ENCODE measurements at places on chromosomes 12 and 14.

- no peak for DNase-seq
Measured at GRCh38 chr14:94355191-94355794, 32.2 kb upstream of the SERPINA6 start.

DNA sequence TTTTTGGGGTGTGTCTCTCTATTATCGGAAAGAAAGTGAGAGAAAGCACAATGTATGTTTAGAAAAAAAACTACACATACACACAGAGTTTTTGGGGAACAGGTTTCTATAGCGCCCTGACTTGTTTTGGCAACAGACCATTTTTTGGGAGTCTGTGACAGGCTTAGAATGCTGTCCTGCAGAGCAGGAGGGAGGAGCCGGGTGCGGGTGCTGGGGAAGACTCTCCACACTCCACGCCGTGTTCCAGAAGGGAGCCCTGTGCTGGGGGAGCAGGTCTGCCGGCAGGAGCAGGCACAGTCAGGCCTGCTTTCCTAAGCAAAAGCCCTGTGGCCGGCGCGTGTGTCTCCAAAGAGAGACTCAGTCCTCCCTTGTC lies 26.5 kb downstream of the CD9 start:
- no peak for DNase-seq

DNA sequence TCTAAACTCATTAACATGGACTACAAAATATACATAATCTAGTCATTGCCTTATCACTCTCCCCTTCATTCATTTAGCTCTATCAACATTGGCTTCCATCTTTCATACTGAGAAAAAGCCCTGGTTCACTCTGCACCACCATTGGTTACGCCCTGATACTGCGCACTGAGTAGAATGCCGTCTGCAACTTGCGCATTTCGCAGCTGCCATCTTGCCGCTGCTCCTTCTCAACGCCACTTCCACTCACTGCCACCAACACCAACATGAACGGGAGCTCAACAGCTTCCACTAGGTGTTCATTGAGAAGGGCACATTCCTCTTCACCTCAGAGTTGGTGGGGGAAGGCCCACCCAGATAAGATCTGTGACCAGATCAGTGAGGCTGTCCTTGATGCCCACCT lies 71.3 kb downstream of the EEA1 start:
- no peak for DNase-seq

GRCh38 chr12:52561880-52562449 lies 9.0 kb upstream of the KRT71 start:
- no peak for DNase-seq

DNA sequence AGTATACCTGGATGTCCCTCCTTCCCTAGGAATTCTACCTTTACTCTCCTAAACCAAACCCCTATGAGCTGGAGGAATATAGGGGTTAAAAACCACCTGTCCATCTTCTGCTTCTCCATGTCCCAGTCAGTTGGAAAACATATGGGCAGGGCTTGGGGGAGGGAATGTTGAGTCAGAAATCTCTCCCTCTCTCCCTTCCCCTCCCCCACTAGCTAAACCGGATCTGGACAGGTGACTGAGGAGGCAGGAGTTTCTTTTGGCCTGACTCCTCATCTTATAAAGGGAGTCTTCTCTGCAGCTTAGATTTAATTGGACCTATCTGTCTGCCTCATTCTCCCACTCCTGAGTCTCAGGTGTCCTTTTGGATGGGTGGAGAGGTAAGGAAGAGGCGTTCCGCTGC lies 6.1 kb downstream of the ERBB3 start:
- DNase-seq: no peak

GRCh38 chr12:62799766-62800406 lies 135.1 kb downstream of the PPM1H start:
- no peak for DNase-seq

GRCh38 chr12:67082221-67082620 lies 186.9 kb upstream of the CAND1 start:
- no peak for DNase-seq

DNA sequence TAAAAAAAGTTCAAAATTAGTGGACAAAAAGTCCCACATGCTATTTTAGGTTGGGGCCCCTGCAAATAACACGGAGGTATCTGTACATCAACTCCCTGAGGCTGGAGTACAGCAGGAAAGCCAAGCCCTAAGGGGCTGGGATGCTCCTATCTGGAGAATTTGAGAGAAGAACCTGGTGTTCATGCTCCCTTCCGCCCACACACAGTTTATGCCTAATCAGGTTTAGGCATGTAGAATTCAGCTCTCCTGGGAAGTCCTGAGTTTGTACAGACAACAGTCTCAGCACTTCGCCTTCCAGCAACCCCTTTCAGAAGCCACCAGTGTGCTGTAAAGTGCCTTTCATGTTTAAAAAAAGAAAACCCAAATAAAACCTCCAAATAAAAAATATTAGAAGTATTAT lies 237.3 kb upstream of the GRIP1 start:
- DNase-seq: no peak

DNA sequence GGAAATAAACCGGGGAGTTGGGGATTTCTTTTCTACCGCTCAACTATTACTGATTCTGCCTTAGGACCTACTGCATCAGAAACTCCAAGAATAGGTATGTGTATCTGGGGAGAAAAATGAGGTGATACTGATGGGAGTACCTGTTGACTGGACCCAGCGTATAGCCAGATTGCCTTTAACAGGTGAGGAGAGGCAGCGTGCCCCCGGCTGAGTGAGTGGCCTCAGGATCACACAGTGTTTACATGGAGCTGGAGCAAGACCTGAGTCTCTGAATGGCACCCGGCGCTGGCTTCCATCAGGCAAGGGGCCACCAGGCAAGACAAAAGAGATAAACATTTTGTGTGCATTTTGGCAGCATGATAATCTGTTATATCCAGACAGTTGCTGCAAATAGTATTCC lies 496.2 kb downstream of the EGLN3 start:
- DNase-seq: no peak

- DNase-seq: no peak
Measured at GRCh38 chr12:9626291-9626690, 18.6 kb upstream of the KLRB1 start.

- DNase-seq: no peak
Measured at GRCh38 chr14:82394916-82395315, 861.3 kb upstream of the SEL1L start.

DNA sequence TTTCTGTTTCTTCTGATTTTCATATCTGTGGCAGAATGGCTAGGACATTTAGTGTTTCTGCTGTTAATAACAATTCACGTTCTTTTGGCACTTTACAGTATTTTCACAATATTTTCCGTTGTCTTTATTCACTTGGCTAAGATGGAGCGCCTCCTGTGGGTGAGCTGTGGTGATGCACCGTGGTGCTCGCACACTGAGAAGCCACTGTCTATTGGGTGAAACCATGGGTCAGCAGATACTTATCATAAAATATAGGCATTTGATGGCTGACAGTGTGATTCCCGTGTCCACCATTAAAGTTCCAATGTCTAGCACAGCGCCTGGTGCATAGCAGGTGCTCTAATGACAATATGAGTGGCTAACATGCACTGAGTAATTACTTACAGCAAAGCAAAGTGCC lies 141.8 kb downstream of the VRK1 start:
- DNase-seq: no peak

- no peak for DNase-seq
Measured at GRCh38 chr14:64772397-64772950, 68.2 kb downstream of the PLEKHG3 start.

DNA sequence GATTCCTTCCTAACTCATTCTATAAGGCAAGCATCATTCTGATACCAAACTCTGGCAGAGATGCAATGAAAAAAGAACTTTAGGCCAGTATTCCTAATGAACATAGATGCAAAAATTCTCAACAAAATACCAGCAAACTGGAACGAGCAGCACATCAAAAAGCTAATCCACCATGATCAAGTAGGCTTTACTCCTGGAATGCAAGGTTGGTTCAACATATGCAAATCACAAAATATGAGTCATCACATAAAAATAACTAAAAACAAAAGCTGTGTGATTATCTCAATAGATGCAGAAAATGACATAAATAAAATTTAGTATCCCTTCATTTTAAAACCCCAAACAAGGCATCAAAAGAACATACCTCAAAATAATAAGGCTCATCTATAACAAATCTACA lies 98.9 kb downstream of the ACSS3 start:
- DNase-seq: no peak

DNA sequence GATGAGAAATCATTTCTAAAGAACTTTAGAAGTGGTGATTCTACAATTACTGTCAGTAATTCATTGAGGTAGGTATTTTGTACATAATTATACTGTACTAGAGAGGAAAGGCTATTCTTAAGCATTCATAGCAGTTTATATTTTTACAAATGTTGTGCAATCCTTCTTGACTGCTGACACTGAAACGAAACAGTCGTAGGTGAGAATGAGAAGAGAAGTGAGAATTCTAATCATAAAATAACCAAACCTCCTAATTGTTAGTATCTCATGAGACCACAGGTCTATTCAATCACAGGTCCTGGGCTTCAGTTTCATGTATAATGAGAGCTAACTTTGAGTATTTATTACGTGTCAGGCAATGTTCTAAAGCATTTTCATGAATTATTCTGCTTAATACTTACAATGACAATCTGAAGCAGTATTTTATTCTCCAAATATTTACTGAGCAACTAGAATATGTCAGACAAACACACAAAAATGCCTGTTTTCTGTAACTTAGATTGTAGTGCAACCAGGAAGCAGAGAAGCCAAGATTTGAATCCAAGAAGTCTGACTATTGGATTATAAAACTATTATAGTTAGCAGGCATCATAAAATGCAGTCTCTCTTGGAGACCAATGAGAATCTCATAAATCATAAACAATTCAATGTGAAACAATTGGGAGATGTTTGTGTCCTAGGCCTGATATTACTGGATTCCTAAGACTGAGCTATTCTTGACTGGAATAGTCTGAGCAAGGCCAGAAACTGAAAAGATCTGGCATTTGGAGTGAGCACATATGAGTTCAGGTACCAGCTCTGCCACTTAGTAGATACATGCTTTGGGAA lies 24.3 kb downstream of the RERG start:
- DNase-seq: no peak

GRCh38 chr14:23550131-23550811 lies 1.3 kb downstream of the ZFHX2 start:
- DNase-seq: no peak

GRCh38 chr12:47735649-47736048 lies 10.4 kb upstream of the ENDOU start:
- no peak for DNase-seq

DNA sequence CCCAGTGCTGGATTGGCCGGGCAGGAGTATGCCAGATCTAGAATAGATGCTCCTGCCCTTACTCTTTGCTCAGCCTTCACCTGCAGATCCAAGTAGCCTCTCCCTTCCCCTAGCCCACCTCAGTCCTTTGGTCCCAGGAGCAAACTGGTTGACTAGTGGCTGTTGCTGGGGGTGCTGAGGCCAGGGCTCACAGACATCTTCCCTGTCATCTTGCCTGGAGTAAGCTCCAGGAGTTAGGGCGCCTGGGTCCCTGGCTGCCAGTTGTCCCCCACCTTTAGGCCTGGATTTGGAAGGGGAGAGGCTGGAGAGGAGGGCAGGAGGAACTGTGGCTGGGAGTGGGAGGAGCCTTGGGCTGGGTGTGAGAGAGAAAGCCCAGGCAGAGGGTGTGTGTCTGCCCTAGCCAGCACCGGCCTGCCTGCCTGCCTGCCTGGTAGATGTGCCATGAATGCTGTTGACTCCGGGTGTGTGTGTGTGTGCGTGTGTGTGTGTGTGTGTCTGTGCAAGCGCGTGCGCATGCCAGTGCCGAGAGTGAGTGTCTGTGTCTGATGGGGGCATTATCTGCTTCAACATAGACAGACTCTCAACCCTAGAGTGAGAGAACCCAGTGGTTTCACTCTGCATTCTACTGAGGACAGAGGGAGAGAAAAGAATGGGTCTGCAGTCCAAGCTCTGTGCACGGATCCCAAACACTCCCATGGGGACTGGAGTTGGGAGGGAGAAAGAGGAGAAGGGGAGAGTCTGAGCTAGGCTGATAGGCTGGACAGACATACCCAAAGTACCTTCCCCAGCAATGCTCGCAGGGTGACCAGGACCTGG lies 845 bp upstream of the RARG start:
- peak; percentile 28 for DNase-seq

DNA sequence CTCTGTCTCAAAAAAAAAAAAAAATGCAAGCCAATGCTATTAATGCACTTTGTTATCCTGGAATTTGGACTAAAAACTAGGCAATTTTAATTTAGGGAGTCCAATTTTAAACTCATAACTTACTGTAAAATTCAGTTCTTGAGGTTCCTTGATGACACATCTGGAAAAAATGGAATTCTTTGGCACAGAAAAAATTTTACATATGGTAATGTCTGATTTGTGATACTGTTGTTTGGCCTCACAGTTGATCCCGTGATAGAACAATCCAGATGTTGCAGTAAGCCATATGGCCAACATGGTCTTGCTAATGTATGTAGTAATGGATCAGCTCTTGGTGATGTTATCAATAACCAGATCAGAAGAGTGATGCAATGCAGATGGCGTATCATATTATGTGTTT lies 1089.8 kb downstream of the FLRT2 start:
- no peak for DNase-seq

GRCh38 chr12:100574187-100575074 lies 947 bp downstream of the GAS2L3 start:
- DNase-seq: no peak

- DNase-seq: no peak
Measured at GRCh38 chr12:16094437-16094836, 183.0 kb downstream of the SLC15A5 start.

DNA sequence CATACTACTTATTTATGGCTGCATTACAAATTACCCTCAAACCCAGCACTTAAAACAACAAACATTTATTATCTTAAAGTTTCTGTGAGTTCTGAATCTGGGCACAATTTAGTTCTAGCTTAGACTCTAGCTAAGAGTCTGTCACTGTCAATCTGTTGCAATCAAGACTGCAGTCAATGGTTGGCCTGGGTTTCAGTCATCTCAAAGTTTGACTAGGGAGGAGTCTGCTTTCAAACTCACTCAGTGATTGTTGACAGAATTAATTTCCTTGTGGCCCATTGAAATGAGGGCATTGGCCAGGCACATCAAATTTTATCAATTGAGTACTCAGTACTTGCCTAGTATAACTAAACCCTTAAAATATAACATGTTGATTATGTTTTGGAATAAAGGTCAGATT lies 51.6 kb downstream of the ARID2 start:
- no peak for DNase-seq

- no peak for DNase-seq
Measured at GRCh38 chr12:13337791-13338190, 141.3 kb downstream of the EMP1 start.

- DNase-seq: no peak
Measured at GRCh38 chr12:57261428-57261865, 10.5 kb upstream of the STAC3 start.

GRCh38 chr12:19485240-19485639 lies 45.9 kb downstream of the AEBP2 start:
- DNase-seq: no peak

Measured in stimulated activated naive CD4-positive, alpha-beta T cell treated with Interleukin-2 at 50 U/mL for 16 hours (primary cell).